Activated naive CD4-positive, alpha-beta T cell treated with anti-CD3 and anti-CD28 coated beads for 36 hours (primary cell): ENCODE measurements at places on chromosomes 3 and 15.
A peak's percentile ranks its signal among the peaks of the same experiment; 100 is the strongest.

DNA sequence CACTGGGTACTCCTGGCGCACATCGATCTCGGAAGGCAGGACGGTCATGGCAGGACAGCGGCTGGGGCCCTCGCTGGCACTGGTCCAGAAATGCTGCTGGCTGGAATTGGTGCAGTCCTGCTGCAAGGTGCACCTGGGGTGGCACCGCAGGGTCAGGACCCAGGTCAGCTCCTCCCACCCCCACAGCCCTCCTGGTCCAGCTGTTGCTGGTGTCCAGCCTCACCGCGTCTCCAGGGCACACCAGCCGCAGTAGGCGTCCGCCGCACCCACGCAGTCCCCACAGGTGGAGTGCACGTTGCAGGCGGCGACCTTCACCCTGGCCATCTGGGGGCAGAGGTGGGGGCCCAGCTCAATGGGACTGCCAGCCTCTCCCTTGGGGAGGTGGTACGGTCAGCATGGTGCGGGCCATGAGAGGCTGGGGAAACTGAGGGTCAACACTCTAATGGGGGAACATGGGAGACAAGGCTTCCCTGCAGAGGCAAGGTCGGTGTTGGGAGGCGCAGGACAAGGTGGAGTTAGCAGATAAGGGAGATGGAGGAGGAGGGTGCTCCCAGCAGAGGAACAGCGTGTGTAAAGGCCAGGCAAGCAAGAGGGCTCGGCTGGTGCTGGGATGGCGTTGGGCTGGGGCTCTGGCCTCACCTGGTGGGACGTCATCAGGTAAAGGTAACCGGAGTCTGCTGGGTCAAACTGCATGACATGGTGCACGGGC is 20.4 kb downstream of the PLXND1 start:
- H3K4me1 ChIP-seq: no peaks in the 10 kb centered on the region
- no peak for DNase-seq
- H3K4me3 ChIP-seq: no peak overlapping the region
- H3K27ac ChIP-seq: no peak overlapping the region
- no peaks in the 10 kb centered on the region for H3K27me3 ChIP-seq

GRCh38 chr15:90364251-90364650 is 12.2 kb downstream of the ZNF774 start:
- H3K27me3 ChIP-seq: no peaks in the 10 kb centered on the region
- no peak for DNase-seq
- no peak overlapping the region for H3K27ac ChIP-seq
- H3K4me3 ChIP-seq: no peak overlapping the region

DNA sequence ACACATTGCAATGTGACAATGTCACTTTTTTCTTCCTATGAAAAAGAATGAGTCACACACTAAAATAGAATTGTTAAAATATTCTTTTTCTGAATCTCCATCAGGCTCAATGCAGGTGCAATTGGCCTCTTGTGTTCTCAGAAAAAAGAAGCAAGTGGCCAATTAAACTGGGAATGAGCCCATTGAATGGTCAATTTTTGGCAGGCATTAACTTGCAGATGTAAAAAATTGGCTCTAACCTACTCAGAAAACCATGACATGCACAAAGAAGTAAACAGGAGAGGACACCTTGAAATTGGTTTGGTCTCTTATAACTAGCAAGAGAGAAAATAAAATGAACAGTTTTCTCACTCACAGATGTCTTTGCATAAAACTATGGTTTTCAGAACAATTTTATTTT is 820.8 kb downstream of the TBL1XR1 start:
- H3K4me3 ChIP-seq: no peak overlapping the region
- H3K4me1 ChIP-seq: no peaks in the 10 kb centered on the region
- DNase-seq: no peak
- H3K27ac ChIP-seq: no peak overlapping the region

- H3K4me3 ChIP-seq: no peak overlapping the region
- peak; percentile 43 for DNase-seq
- H3K27ac ChIP-seq: no peak overlapping the region
- H3K36me3 ChIP-seq: no peaks in the 10 kb centered on the region
- peaks cover 41% of the 10 kb centered on the region for H3K4me1 ChIP-seq
Observed at GRCh38 chr15:100114100-100114499, 227.7 kb downstream of the ADAMTS17 start.

GRCh38 chr3:189839576-189839975 is 208.4 kb downstream of the TP63 start:
- DNase-seq: no peak
- no peaks in the 10 kb centered on the region for H3K27me3 ChIP-seq
- H3K4me3 ChIP-seq: no peak overlapping the region

- no peak overlapping the region for H3K27ac ChIP-seq
- H3K4me1 ChIP-seq: peaks cover 34% of the 10 kb centered on the region
- DNase-seq: no peak
- H3K36me3 ChIP-seq: no peaks in the 10 kb centered on the region
Observed at GRCh38 chr3:195394700-195395099, 48.1 kb downstream of the ACAP2 start.
